ENCODE measurements at places on chromosomes 11 and 22. TPM values are rescaled to one million over a fixed set of nuclear protein-coding genes. Genes with fewer than 3 reads are reported as not detected.

TECTA gene
- total RNA-seq = 0.89 TPM

GLYATL1 gene
- not detected for total RNA-seq

OR4D6 gene
- total RNA-seq = not detected

SMC1B gene
- total RNA-seq = not detected

KRTAP5-8 gene
- 0.30 TPM for total RNA-seq

GGT5 gene
- total RNA-seq = 28.9 TPM

CELSR1 gene
- 10.8 TPM for total RNA-seq

GPHA2 gene
- not detected for total RNA-seq

OTOG gene
- total RNA-seq = not detected

SLC5A12 gene
- total RNA-seq = 1.3 TPM

PRODH gene
- total RNA-seq = 0.66 TPM

USP28 gene
- total RNA-seq = 33.2 TPM

TLCD5 gene
- total RNA-seq = 3.3 TPM

Data from spleen (tissue), 13 donors.